ENCODE measurements at places on chromosomes 5 and 9.

DNA sequence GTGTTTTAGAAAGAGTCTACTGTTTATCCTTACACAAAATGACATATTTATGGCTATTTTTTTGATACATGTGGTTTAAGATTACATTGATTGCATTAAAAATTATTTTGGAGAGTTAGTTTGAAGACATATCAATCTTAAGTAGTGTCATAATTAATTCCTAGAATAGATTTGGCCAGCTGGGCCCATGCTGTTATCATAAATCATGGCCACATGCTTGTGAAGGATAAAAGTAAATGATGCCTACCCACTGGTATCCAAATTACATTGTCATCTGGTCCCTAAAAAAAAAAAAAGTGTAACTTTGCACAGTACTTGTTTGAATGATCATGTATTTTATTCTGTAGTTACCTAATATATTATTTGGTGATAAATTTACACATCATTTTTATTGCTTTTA is 96.9 kb downstream of the PARP8 start:
- no peak for DNase-seq

DNA sequence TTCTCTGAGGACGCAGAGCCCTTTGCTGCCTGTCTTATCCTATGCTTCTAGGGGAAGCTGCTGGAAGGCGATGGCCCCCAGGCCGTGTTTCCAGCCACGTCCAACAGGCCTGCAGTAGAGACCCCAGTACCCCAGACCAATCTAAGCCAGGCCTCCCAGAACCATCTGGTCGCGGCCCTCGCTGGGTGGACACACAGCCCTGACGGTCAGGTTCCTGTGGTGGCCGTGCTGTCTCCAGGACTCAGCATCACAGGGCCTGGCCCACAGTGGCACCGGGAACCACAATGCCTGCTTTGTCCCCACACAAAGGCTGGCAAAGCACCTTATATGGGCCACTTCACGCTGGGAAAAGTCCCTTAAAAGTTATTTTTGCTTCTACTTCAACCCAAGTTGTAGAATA is 44.5 kb downstream of the SEMA4D start:
- DNase-seq, result no peak

DNA sequence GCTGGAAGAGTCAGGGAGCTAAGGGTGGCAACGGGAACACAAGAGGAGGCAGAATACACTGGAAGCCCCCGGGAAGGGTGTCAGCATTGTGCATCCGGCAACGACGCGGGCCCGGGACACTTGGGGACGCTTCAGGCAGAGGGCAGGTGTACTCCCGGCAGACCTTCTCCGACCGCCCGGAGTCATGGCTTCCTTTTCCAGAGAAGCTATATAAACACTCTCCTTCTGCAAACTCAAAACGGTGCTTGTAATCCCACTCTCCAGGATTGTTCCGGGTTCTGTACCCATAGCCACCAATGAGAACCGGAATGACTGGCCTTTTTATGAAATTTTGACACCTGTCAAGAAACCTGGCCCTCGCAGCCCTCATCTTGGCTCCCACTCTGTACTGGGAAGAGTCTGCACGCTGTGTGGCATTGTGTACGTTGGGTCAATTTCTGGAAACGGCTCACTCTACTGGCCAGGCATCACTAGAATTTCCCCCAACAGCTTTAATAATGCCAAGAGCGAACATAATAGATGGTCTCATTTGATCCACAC is 462 bp upstream of the MCC start:
- no peak for DNase-seq

GRCh38 chr5:143014017-143014651 is 244.0 kb downstream of the ARHGAP26 start:
- DNase-seq, result peak; percentile 22

GRCh38 chr5:33793836-33794549 is 97.8 kb downstream of the ADAMTS12 start:
- DNase-seq, result no peak

DNA sequence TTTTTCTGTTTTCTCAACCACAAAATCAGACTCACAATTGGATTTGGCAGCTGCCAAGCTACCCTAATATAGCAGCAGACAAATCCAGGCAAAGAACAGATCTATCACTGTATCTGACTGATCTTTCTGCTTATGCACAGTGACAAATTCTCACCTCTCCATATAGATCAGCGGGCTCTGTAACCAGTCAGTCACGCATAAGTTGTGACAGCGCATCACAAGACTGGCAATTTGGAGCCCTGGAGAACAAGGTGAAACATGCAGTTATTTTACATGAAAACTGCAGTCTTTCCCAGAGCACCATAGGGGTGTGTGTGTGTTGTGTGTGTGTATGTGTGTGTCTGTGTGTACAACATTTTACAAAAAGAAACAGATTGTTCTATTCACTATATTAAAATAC is 37.7 kb downstream of the RORB start:
- DNase-seq, result no peak

DNA sequence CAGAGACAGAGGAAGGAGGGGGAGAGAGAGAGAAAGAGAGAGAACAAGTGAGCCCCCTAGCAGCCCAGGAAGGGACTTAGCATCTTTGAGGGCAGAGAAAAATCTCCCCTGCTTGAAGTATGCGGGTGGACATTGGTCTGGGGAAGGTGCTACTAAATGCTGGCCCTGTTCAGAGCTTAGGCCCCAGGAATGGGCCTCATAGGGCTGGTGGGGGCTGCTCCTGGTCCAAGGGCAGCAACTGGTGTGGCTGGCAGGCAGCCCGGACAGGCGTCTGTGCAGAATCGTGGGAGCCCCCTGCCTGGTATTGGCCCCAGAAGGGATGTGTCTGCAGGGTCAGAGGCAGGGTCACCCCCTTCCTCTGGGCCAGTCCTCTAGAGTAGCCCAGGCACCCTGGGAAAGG is 47.8 kb upstream of the SUSD3 start:
- DNase-seq, result no peak

DNA sequence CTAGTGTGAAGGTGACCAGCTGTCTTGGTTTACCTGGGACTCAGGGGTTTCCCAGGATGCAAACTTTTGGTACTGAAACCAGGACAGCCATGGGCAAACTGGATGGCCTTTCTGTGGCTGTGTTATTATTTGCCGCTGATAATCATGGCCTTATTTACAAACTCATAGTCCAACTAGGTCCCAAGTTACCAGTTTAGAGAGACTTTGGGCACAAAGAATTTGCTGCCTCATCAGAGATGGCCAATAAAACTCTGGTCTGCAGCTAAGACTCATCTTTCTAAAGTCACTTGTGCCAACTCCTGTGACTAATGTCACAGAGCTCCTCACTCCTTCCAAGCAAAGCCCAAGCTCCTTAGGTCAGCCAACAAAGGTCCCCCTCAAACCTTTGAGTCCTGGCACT is 47.5 kb upstream of the PLPP6 start:
- DNase-seq, result no peak

- DNase-seq, result no peak
These were observed 54.3 kb downstream of the TLE1 start for GRCh38 chr9:81634915-81635516.

DNA sequence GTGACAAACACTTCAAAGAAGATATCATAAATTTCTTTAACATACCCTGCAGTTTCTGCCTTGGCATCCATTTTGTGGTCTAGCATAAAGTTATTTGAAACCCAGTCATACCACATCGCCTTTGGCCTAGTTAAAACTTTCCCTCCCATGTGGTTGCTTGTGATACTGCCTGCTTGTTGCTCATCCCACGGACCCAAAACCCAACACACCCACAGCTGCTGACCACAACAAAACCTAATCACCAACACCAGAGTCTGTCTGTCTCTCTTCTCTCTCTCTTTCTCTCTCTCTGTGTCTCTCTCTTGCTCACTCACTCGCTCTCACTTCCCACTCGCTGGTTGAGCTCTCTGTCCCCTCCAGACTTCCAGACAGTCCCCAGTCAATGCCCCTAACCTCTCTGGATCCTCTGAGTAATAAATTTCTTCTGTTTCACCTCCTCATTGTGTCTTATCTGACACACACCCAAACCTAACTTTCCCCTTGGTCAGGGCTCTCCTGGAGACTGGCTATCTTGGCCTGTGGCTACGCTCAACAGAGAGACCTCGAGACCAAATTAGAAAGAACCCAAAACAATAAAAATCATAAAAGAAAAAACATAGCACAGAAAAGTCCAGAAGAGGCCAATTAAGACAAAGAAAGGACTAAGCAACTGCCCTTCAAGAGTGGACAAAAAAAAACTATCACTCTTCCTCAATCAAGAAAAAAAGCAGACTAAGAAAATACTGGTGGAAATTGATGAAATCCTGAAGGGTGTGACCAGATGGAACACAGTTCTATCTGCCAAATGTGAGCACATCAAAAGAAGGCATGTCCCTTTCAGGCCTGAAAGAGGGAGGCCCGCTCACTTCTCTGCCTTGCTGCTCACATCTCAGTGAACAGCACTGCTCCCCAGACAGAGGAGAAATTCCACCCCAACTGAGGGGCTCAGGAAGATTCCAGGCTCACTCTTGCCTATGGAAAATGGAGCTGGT is 41.5 kb downstream of the TTLL11 start:
- DNase-seq, result no peak

GRCh38 chr5:169942181-169942580 is 38.1 kb downstream of the INSYN2B start:
- no peak for DNase-seq

DNA sequence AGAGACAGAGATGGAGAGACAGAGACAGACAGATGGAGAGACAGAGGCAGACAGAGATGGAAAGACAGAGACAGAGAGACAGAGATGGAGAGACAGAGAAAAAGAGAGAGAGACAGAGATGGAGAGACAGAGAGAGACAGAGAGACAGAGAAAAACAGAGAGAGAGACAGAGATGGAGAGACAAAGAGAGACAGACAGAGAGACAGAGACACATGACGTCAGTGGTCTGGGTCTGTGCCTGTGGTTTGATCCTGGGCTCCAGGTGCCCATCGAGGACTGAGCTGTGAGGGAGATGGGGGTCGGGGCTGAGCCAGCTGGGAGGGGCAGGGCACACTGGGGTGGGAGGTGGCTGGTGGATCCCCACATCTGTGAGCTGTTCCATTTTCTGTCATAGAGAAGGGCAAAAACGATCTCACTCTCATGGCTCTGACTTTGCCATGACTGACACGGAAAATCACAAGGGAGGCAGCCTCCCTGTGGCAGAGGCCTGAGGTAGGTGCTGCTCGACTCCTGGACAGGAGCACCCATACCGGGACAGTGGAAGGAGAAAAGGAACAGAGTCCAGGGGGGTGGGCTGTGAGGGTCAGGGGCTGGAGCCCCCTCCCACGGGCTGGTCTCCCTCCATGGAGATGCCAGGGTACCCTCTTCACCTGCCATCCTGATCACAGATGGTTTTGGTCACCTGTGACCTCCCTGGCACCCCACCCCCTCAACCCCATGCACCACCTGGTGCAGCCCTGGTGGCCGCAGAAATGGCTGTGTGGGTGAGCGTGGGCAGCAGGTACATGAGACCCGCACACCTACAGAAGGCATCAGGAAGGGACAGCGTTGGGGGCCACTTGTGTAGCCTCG is 28.8 kb downstream of the GLT6D1 start:
- DNase-seq, result no peak

DNA sequence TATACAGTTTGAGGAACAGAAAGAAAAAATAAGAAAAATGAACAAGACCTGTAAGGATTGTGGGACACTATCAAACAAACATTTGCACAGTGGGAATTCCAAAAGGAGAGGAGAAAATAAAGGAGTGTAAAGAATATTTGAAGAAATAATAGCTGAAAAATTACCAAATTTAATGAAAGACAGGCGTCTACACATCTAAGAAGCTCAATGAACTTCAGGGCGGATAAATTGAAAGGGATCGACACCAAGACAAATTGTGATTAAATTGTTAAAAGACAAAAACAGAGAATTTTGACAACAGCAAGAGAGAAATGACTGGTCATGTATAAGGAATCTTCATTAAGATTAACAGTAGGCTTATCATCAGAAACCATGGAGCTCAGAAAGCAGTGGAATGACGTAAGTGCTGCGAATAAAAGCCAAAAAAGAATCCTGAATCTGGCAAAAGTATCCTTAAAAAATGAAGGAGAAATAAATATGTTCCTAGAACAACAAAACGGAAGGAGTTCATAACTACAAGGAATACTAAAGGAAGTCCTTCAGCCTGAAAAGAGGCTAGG is 3.5 kb upstream of the SLC38A9 start:
- no peak for DNase-seq

GRCh38 chr5:98810206-98810605 is 36.7 kb downstream of the RGMB start:
- DNase-seq, result no peak

GRCh38 chr5:115541611-115542010 is 3.0 kb downstream of the FEM1C start:
- peak; percentile 40 for DNase-seq

DNA sequence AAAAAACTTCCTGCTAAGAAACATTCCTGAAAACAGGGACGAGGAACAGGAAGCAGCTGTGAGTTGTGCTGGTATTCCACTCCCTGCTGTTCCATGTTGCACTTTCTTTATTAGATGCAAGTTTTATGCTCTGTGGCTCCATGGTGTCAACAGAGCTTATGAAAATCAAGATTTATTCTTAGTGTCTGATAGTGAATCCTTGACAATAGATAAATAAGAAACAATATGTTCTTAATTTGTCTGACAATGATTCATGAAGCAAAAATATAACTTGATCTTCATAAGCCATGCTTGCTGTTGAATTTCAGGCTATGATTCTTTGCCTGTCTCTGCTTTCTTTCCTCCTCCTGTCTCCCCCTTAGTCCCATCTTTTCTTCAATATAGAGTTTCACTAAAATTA is 119.6 kb downstream of the DROSHA start:
- no peak for DNase-seq

DNA sequence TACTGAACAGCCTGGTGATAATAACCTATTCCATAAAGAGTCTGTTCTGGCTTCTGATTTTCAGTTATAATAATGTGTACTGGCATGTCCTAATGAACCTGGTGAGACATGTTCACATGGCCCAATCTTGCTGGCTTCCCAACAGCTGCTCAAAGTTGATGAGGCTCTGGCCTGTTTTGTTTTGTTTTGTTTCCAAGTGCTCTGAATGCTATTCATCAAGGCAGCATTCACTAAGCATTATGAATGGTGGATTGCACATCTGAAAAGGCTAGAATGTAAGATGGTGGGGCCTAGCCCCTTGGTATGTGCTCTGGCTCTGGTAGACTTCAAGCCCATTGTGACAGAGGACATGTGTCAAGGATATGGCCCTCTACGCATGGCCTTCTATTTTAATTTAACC is 388.5 kb downstream of the PSAT1 start:
- DNase-seq, result no peak

DNA sequence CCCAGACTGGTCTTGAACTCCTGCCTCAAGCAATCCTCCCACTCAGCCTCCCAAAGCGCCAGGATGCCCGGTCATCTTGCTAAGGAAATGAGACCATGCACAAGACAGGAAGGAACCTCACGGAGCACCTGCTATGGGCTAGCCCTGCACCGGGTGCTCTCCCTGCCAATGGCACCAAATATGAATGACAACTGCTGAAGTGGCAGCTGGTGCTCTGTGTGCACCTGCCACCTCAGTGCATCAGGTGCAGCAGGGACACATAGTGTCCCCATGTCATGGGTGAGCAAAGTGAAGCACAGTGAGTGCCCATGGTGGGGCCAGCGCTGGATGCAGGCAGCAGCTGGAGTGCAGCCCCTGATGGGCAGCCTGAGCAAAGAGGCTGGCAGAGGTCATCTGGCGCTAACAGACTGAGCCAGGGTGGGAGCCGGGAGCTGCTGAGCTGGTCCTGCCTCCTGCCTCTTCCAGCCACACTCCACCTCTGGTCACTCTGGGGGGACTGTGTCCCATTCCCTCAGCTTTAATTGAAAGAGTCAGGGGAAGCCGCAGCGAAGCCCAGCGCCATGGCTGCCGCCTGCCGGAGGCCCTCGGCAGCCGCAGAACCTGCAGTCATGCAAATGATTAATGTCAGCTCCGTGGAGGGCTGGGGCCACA is 46.4 kb downstream of the BARX1 start:
- DNase-seq, result no peak
